ENCODE measurements at places on chromosomes 6 and 20.

- DNase-seq = no peak
- peaks cover 3% of the 10 kb centered on the region for H3K4me1 ChIP-seq
- H3K27me3 ChIP-seq = no peaks in the 10 kb centered on the region
- no peak overlapping the region for H3K4me3 ChIP-seq
- H3K27ac ChIP-seq = no peak overlapping the region
Observed at GRCh38 chr20:63096681-63097335, 90.0 kb upstream of the BHLHE23 start.

- H3K4me1 ChIP-seq = peaks cover 45% of the 10 kb centered on the region
- peak overlapping the region; percentile 98 for H3K4me3 ChIP-seq
- no peak for DNase-seq
- no peaks in the 10 kb centered on the region for H3K27me3 ChIP-seq
Observed at GRCh38 chr6:37354526-37355384, 972 bp downstream of the RNF8 start.

DNA sequence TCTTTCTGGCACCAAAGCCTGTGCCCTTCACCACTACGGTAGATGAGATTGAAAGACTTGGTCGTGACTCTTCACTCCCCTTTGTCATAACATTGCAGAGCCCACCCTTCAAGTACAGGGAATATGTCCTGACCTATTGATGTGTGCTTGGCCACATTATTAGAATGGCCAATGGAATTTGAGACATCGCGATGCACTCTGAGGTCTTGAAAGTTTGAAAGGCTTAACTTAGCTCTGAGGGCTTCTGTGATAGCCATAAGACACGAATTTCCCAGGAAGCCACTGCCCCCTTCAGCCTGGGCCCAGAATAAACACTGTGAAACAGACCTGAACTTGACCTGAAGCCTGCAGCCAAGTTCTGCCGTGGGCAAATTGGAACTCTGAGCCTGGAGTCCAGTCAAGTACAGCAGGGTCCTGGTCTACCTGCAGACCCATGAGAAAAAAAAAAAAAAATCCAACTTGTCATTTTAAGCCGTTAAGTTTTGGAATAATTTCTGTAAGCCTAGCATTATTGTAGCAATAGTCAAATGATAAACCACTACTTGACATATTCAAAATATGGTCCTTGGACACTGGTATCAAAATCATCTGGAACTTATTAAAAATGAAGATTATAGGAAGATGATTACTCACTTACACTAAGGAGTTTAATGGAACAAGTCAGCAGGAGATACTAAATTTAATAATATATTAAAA is 36.9 kb upstream of the TRAF3IP2 start:
- H3K36me3 ChIP-seq = no peaks in the 10 kb centered on the region
- no peaks in the 10 kb centered on the region for H3K4me1 ChIP-seq
- no peak for DNase-seq
- H3K27ac ChIP-seq = no peak overlapping the region
- H3K27me3 ChIP-seq = no peaks in the 10 kb centered on the region

DNA sequence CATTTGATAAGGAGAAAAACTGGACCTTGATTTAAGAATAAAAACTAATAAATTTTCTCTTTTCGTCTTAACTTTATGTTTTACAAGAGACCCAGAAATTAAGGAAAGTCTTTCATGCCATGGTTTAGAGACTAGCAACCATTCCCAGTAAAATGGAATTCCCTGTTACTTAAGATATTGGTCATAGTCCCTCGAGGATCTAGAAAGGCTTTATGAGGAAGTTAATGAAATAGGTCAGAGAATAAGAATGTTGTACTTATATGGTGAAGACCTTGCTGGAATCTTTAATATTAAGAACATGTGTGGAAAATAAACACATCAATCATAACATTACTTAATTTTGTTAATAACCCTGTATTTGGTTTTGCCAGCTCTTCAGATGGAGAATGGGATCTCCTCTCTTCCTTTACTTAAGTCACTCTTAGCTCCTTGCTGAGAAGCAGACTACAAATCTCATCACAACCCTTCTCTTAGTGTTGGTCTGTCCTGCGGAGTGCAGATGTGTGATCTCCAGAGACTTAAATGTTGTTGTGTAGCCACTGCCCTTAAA is 382.9 kb downstream of the QKI start:
- DNase-seq = no peak
- H3K4me3 ChIP-seq = no peak overlapping the region
- no peaks in the 10 kb centered on the region for H3K27me3 ChIP-seq
- H3K27ac ChIP-seq = no peak overlapping the region
- no peaks in the 10 kb centered on the region for H3K36me3 ChIP-seq
- no peaks in the 10 kb centered on the region for H3K4me1 ChIP-seq

All from effector memory CD8-positive, alpha-beta T cell (primary cell).